Hindlimb muscle (tissue), 1 donor: ENCODE measurements at places on chromosomes 1 and 21.

GRCh38 chr1:206555473-206555935, 48.2 kb downstream of the RASSF5 start:
- no peak for DNase-seq

DNA sequence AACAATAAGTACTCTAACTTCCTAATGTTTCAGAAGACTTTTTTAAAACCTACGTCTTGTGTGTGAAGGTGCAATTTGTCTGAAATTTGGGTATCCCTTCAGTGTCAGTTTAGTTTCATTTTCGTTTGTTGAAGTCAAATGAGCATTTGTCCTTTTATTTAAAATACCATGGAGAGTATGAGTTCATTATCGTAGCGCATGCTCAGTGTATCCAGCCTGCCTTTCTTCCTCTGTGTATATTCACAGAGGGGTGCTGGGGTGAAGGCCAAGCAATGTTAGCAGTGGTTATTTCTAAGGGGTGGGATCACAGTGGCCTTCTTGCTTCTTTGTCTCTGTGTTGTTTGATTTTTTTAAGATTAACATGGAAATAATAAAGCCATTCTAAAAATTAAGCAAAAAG, 43.2 kb downstream of the CNN3 start:
- peak; percentile 60 for DNase-seq

DNA sequence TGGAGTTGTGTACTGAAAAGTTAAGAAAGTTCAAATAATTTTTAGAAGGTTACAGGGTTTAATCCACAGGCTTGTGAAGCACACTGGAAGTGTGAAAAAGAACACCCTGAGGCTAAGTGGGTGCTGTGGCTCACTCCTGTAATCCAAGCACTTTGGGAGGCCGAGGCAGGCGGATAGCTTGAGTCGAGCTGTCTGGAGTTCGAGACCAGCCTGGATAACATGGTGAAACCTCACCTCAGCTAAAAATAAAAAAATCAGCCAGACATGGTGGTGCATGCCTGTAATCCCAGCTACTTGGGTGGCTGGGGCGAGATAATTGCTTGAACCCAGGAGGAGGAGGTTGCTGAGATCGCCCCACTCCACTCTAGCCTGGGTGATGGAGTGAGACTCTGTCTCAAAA, 9.8 kb downstream of the TXNIP start:
- no peak for DNase-seq

DNA sequence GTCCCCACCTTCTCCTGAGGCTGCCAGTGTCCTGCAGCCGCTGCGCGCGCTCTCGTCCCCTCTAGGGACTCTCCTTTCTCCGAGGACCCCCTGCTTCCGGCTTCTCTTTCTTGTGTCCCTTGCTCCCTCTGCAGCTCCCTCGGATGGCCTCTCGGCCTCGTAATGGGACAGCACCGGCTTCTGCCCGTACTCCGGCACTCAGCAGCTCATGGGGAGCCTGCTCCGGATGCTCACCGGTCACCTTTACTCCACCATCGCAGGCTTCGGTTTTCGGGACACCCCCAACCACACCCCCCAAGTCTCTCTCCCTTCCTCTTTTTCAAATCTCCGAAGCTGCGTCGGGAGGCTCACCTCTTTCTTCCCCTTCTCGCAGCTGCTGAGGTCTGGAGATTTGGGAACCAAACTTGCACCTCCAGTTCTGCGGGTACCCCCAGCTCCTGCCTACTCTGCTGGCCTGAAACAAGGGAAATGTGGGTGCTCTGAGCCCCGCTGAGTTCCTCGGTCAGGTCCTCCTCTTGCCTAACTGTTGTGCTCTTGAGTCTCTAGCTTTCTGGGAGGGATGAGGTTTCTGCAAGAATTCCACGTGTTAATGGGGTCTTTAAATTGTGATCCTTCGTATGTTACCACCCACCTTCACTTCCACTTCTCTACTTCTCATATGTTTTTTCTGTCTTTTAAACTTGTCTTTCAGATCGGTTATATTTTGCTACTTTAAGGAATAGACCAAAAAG, 930 bp downstream of the CDC14A start:
- DNase-seq = no peak

DNA sequence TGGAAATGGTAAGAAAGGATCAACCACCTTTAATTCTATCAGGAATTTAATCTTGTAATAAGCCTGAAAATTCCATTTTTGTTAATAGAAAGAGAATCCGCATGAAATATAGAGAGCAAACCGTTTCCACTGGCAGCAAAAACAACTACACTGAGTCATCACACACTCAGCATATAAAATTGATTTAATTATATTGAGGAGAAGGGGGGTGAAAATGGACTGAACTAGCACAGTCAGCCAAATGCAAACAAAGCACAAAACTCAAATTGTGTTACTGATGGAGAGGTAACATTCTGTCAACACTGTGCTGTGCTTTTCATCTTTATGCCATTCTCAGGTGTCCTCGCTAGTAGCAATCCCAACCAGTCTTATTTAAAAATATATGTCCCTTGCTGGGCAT, 1583.9 kb downstream of the MRPL39 start:
- DNase-seq = no peak

DNA sequence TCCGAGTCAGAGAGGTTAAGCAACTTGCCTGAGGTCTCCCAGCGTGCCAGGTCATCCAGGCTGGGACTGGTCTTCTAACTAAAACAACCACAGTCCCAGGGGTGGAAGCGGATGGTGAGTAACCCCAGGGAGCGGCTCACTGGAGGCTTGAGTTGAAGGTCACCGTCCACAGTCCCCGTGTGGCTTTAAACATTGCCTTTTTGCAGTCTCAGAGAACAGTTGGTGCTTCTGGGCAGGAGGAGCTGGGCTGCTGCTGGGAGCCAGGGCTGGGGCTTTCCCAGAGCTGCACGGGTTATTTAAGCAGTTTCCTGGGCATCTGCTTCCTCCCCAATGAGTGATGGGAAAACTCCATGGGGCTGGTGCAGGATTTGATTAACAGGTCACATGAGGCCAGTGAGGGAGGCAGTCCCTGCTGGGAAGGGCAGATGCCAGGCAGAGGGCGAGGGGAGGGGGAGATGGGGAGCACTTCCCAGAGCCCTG, 12.3 kb downstream of the ARHGEF10L start:
- DNase-seq = no peak

GRCh38 chr1:169949139-169949538, 55.4 kb upstream of the SCYL3 start:
- DNase-seq = no peak

- DNase-seq = no peak
These were observed 4.1 kb upstream of the PCP4 start for GRCh38 chr21:39863111-39863510.

DNA sequence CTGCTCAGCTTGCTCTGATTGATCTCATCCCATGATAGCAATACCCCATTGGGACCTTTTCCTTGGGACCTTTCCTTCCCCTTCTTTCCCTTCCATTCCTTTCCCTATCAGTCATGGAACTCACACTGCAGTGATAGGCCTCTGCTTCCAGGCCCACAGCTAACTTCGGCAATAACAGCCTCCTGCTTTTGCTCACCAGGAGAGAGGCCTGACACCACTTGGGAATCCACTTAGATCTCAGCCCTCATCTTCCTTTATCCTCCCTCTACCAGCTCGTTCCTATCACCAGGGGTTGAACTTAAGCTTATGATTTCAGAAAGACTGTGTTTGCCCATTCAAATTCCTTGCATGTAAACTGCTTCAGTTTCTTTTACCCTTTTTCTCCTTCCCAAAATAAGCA, 11.0 kb upstream of the TIPRL start:
- no peak for DNase-seq

GRCh38 chr1:228346731-228347130, 59.9 kb downstream of the TRIM11 start:
- DNase-seq = no peak

DNA sequence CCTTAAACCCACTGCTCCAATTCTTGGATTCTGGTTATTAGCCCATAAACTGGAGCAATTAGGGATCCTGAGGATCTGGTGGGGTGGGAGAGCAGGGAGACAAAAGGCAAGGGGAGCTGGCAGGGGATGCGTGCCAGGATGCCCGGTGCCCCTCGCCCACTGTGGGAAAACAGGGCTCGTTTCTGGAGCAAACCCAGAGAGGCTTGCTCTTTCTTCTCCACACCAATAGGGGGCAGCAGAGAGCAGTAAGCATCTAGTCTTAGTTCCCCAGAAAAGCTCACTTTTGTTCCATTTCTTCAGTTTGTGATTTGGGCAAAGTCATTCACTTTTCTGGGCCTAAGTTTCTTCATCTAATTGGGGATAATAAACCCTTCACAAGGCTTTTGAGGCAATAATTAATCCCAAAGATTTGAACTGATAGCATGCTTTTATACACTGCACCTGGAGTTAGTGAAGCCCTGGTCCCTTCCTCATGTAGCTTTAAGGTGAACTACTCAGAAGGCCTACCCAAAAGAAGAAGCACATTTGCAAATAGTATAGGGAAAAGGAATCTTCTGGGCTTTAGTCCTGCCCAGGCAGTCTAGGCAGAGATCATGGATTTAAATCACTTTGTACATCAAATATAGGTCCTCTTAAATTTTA, 160.6 kb upstream of the USP24 start:
- DNase-seq = no peak

DNA sequence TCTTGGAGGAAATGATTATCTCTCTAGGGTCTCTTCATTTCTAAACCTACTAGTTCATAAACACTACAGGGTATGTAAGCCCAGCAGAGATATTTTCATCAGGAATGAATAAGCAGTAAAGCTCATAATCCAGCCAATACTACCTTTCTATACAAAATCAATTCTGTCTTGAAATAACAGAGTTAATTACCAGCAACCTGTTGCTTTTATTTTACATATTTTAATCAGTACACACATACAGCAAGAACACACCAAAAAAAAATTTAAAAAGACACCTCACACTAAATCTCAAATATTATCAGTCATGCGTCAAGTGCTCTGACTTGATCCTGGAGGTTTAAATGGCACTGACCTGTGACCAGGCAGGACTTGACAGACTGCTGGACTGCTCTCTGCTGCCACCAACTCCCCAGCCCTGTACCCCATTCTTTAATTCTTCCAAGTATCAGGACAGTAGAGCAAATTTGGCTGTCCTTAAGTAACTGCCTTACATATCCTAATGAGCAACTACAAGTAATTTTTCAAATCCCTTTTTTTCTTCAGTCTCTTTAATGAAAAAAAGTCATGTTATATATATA, 98.5 kb downstream of the CDC42BPA start:
- no peak for DNase-seq

DNA sequence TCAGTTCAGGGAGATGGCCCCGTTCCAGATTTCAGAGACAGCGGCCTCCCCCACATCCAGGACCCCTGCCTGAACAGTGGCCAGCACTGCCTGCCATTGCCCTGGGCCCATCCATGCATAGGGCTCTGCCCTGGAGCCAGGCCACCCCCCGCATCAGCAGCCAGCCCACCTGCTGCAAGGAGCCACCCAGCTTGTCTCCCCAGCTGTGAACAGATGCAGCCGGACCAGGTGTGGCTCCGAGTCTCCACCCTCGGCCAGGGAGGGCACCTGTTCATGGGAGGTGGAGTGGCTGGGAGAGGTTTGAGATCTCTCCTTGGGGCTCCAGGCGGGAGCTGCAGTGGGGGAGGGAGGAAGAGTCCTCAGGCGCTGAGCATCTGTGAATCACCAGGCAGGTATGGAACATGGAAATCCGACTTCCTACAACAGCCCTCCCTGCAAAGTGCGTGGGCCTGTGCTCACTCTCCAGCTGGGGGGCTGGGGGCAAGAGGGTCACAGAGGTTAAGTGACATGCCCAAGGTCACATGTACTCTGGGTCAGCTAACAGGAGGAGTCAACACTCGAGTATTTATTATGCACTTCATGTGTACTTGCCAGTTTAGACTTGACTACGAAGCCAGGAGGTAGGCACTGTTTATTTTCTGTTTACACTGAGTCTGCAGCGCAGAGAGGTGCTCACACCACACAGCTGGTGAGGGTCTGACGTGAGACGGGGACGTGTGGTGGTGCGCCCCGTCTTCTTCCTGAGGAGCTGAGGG, 4.8 kb upstream of the HES5 start:
- no peak for DNase-seq

DNA sequence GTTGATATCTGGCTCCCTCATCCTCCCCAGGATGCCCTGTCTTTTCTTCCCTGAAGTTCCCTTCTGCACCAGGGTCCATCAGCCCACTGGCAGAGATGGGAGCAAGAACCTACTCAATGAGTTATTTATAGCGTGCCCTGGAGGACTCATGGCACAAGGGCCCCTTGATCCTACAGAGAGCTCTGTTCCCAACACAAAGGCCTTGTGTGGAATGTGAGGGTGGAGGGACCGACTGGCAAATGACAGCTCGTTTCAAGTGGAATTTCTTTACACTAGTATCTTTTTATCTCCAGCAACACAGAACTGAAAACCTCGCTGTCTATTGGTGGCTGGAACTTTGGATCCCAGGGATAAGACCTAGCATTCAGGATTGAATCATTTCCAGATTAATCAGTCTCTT, 22.4 kb downstream of the CHI3L2 start:
- no peak for DNase-seq

GRCh38 chr1:163876546-163876945, 554.8 kb downstream of the NUF2 start:
- DNase-seq = no peak

DNA sequence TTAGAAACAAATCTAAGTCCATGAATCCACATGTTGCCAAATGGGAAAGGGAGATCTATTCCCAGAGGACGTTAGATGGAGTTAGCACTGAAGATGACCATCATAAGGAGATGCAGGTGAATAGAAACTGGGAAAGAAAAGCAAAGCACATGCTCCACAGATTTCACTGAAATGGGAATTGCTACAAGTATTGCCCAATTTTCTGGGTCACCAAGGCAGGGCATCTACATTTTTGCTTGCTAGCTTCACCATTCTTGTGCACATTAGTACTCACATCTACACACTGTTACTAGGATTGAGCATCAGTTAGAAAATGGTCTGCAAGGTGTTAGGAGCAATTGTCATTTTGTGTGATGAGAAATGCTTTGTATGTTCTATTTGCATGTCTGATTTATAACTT, 99.1 kb downstream of the JAK1 start:
- DNase-seq = no peak

DNA sequence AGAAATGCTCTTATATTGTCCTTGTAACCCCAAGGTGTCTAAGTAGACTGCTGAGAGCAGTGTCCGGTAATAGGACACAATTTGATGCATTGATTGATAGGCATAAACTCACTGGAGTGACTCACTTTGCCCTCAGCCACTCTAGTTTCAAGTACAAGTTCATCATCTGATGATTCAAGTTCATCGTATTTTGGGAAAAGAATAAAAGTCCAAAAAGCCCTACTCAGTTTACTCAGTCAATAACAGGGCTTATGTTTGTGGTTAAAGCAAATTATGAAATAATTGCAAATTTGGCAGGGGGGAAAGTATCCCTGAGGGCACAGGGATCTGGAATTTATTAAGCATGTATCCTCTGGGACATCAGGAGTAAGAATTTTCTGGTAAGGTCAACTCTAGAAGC, 7.6 kb upstream of the ATF3 start:
- DNase-seq = no peak

GRCh38 chr1:8661185-8662110, 156.0 kb downstream of the RERE start:
- DNase-seq = no peak
